ENCODE measurements at places on chromosomes 11 and 22.

- no peak for DNase-seq
Observed at GRCh38 chr22:48713272-48714205, 1114.1 kb downstream of the BRD1 start.

DNA sequence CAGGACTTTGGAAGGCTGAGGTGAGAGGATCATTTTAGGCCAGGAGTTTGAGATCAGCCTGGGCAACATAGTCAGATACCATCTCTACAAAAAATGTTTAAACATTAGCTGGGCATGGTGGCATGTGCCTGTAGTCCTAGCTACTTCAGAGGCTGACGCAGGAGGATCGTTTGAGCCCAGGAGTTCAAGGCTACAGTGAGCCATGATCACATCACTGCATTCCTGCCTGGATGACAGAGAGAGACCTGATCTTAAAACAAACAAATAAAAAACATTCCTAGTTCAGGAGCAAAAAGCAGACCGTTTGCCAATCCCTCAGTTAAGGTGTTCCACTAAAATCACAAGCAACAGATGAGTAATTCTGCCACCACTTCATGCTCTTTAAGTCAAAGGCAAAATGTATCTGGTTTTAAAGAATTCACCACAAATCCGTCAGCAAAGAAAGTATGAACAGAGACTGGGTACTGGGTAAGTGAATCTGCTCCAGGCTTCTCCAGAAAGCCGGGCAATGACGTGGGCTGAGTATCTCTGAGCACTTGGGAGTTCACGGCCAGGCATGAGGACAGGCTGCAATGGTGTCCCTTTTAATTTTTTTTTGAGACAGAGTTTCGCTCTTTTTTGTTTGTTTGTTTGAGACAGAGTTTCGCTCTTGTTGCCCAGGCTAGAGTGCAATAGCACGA is 19.5 kb downstream of the CLTCL1 start:
- DNase-seq, result no peak

DNA sequence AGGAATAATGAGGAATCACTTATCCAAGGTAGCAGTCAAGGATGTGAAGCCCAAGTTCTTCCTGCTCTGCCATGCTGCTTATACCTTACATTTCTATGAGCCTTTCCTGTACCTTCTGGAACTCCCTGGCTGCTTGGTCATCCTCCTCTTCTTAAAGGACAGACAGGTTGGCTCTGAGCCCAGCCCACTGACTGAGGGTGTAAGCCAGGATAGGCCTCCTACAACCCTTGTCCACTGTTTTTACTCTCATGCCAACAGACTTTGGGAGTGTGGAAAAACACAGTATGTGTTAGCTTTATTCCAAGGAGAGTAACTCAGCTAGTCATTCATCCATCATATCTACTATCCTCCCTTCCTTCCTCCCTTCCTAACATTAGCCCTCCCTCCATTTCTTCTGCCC is 47.5 kb downstream of the IRAG1 start:
- no peak for DNase-seq

DNA sequence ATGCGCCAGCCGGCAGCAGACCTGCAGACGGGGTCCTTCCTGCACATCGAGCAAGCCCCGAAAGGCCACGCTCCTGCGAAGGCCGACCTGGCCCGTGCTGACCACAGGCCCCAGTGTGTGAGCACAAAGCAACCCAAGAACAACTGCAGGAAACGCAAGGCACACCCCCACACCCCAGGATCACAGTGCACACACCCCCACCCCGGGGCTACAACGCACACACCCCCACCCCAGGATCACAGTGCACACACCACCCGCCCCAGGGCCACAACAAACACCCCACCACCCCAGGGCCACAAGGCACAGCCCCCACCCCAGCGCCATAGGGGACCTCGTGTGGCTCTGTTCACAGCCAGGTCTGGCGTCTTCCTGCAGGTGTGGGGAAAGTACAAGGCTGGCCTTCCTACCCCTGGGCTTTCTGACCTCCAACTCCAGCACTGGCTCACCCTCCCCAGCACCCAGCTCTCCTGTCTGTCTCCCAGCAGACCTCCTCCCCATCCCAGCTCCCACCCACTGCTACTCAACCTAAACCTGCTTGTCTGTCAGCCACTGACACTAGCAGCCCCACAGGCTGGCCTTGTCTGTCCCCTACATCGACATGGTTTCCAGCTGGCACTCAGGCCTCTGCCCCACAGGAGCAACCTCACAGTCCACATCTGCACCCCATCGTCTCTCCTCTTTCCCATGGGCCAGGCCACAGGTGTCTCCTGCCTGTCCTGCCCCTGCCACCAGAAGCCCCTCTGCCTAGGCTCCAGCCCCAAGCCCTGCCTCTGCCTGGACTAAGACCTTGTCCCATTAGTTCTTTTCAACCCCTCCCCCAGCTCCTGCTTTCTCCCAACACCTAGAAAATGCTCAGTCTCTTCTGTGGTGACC is 20.5 kb upstream of the EFCAB6 start:
- no peak for DNase-seq

DNA sequence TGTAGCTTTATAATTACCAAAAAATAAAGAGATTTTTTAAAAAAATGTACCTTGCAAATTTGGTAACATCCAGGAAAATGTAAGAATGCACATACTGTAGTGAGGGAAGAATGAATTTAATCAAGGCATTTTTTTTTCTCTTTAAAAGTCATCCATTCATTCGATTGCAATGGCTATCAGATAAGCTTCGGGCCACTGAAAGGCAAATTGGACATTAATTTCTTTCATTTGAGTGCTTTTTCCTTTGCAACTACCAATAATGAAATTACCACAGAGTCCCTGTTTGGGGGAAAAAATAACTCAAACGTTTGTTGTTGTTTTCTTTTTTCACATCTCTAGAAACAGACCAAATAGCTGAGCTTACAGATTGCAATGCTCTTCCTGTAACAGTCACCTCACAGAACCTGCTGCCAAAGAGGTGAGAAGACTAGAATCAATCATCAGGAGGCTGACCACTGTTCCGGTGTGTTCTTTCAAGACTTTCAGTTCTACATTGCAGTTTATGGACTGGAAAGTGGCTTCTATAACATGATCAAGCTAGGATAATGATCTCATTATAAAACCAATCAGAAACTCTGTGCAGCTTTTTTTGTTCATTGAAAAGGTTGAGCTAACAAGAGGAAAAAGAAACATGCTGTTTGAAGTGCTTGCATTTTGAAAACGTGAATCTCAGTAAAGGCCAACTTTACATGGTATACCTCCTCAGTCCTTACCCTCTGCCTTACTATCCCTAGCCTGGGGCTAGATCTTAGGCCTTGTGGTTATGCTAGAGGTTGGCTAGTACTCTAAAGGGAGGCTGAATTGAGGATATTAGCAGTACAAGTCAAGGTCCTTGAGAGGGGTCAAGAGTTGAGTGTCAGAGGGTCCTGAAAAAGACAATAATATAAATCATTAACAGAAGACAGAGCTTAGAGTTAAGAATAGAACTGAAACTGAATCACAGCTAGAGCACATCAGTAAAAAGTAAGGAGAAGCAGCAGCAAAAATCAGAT is 1276.1 kb downstream of the LRRC4C start:
- DNase-seq, result no peak

- no peak for DNase-seq
Observed at GRCh38 chr11:76215941-76216340, 9.6 kb upstream of the WNT11 start.

GRCh38 chr11:11758603-11759196 is 83.1 kb upstream of the USP47 start:
- DNase-seq, result no peak

DNA sequence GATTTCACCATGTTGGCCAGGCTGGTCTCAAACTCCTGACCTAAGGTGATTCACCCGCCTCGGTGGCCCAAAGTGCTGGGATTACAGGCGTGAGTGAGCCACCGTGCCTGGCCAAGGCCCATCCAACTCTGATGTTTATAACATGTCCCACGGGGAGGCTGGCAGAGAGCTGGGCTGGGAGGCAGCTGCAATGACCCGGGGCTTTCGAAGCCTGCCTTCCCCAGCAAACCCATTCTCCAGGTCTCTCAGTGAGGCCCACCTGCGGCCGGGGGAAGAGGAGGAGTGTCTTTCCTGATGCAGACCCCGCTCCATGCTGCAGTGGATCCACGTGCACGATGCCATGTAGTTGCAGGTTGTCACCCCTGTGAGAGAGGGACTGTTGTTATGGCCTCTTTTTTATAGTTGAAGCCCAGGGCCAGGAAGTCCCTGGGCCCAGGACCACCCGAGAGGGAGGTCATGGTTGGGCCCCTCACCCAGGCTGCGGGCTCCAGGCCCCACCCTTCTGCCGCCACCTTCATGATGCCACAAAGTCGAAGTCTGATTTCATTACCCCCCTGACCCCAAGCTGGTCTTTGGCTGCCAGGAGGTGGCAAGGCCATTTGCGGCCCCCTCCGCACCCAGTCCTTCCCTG is 38.3 kb downstream of the KCNJ4 start:
- DNase-seq, result no peak

DNA sequence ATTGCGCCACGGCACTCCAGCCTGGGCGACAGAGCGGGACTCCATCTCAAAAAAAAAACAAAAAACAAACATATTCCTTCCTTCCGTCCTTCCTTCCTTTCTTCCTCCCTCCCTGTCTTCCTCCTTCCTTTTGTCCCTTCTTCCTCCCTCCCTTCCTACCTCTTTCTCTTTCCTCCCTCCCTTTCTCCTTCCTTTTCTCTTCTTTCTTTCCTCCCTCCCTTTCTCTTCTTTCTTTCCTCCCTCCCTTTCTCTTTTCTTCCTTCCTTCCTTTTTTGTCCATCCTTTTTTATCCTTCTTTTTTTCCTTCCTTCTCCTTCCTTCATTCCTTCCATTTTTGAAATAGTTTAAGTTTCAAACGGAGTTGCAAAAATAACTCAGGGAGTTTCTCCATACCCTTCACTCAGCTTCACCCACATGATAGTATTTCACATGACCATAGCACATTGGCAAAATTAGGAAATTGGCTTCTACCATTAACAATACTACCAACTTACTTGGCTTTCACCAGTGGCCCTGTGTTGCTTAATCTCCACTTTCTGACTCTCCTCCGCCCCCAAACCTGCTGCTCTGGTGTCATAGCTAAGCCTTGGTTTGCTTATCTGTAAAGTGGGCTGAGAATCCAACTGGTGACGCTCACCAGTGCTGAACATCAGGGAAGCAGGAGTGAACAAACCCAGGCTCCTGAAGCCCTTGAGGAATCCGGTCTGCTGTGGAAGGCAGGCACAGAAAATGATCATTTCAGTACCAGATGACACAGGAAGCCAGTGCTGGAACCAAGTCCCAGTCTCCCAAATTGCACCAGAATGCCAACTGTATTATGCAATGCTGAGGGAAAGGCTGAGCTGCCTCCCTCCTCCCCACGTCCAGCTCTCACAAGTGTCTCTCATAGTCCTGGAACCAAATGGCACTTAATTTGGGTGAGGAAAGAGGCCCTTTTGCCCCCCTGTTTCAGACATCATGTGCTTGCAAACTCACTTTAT is 17.2 kb upstream of the CRYBB3 start:
- DNase-seq, result no peak

DNA sequence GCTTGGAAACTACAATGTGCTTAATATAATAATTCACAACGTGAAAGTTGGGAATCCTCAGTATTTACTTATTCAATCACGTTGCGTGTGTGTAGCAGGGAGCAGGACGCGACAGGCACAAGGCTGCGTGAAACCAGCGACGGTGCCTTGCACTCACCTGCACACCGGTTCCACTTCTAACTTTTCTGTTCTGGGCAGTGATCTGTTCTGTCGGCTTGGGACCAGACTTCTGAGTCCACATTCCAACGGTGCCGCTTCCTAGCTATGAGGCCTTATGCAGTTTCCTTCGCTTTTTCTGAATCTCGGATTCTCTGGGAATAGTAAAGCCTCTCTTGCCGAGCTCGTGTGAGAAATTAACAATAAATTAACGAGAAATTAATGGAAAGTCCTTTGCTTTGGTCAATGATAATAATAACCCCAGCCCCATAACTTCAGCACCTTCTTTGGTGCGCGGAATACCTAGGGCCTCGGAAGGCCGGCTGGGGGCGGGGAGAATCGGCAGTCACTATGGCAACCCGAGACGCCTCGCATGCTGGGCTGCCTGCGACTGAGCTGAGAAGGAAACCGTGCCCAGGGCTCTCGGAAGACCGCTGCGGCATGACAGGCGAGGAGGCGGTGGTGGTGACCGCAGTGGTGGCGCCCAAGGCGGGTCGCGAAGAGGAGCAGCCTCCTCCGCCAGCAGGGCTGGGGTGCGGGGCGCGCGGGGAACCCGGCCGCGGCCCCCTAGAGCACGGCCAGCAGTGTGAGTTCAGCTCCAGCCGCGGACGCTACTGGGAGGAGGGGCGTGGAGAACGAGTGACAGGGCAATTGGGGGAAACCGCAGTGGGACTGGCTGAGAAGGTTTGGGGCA is at the start of gene C11orf97:
Gene C11orf97, plus strand, starts transcription at position 530 of the 850 bp plus-strand sequence. Its CDS starts 68 bp downstream, at position 598.
- no peak for DNase-seq

DNA sequence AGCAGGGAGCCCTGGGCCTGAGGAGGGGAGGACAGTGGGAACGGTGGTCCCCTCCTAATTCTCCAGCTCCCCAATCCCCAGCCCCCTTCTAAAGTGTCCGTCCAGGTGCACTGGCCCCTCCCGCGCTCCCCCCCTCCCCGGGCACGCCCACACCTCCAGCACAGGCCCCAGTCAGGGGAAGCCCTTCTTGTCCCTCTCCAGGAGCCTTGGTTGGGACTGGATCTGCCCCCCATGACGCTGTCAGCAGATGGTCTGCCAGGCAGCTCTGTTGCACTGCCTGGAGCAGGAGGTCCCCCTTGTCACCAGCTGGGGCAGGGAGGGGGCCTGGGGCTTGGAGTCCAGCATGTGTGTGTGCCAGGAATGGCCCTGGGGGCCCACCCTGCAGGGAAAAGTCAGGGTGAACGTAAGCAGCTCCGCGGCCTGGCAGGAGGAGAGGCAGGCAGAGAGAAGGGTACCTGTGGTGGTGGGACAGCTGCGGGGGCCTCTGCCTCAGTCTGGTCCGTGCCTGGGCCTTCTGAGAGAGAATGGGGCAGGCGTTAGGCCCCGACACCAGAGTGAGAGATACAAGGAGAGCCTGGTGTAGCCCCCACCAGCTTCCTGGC is 1.6 kb downstream of the IRF7 start:
- no peak for DNase-seq

DNA sequence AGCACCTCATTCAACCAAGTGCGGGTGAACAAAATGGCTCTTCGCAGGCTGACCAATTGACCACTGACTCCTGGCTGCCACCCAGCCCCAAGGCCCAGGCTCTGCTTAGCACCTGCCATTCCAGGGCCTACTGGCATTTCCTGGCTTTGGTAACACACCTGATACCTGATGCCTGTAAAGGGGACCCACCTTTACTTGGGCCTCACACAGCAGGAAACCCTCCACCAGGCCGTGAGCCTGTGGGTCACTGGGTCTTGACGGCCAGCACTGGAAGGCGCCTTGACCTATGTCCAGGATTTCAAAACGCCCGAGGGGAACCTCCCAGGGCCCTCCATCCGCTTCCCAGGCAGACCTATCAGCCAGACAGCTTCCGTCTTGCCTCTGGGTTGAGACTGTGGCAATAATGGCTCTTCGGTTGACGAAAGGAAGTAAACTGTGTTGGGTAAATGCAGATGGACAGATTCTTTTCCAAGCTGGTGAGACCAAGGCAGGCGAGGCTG is 16.8 kb upstream of the TMEM184B start:
- no peak for DNase-seq

Data from NCI-H460 (cell line).